Kasumi-1 (cell line): ENCODE measurements at places on chromosomes 5 and 9.

- no peak for DNase-seq
Measured at GRCh38 chr9:135076143-135076875, 11.2 kb upstream of the OLFM1 start.

GRCh38 chr9:8332331-8332650, 532.7 kb upstream of the DMAC1 start:
- DNase-seq, result no peak

DNA sequence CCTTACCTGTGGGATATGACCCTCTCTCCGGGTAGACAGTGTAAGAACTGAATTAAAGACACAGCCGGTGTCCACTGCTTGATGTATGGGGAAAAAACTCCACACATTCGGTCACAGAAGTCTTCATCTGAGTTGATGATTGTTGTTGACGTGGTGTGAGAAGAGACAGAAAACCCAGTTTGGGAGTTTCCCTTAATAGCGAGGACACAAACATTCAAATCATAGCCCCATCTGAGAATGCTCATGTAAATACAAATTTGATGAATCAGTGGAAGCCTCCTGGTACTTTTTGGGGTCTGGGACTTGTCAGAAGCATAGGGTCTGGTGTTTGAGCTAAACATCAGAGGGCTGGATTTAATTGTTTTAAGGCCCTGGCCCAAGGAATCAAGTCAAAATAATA, 11.0 kb downstream of the HAVCR1 start:
- no peak for DNase-seq

DNA sequence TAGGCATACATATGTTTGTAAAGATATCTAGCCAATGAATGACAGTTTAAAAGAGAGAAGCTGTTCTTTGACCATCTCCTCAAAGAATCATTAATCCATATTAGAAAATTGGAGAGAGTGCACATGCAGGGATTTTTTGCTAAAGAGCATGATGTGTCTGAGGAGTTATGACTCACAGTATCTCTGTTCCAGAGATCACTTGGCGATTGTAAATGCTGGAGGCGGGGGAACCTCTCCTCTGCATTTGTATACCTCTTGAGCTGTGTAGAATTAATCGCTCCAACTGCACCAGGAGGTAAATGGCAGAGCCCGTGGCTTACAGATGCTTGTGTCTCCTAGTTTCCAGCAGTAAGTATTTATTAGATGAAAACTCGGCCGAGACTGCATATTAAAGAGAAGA, 3.6 kb upstream of the SPATA31D1 start:
- DNase-seq, result no peak

DNA sequence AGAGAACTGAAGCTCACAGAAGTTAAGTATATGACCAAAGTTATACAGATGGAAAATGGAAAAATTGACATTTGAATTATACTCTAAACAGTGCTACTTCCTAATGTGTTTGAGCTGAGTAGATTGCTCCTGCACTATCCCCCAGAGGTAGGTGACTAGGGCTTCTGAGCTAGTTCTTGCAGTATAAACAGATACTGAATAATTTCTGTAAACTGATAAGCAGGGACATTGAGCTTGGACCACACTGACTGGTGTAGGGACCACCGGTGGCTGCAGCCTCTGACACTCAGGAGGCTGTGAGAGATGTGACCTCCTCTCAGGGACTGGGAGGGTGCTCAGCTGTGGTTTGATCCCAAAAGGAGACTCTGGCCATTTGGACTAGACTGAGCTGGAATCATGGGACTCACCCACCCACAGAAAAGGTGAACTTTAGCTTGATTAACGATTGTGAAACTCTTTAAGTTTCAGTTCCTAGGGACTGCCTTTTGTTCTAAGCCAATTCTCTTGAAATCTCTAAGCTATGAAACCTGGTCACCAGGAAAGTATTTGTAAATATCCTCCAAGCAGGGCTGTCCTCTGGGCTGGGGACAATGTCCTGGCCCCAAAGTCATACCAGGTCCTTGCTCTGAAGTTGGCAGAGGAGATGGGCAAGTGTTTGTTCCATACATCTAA, 291.5 kb downstream of the SEC61B start:
- DNase-seq, result no peak

DNA sequence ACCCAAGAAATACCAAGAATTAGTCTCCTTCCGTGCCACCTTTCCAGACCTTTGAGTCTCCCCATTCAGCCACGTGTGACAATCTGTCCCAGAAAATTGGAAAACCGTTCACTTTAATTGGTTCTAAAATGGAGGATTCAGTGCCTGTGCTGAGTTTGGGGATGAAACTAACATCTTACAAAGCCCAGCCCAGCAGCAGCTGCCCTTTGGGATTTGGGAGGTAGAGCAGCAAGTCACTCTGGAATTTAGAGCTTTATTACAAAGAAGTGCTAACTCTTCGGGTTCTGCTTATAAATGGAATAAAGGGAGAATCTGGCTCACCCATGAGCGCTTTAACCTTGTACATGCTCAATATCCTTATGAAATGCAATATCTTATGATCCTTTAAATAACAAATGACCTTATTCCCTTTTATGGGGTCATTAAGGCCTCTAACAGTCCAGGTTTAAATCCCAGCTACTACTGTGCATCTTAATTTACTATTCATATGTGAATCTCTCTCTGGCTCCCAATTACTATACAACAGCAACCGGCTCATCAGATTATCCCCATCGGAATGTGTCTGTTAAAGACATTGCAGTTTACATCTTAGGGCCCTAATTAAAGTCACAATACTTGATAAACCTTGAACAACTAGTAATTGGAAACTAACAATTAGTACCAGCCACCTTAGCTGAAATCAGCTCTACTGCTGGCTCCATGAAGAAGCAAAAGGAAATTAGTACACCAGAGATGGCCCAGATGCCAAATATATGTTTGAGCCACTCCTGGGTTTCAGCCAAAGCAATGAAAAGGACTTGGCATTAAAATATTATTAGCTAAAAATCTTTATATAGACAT, 271.8 kb upstream of the SMARCA2 start:
- no peak for DNase-seq

- DNase-seq, result no peak
Measured at GRCh38 chr5:68406767-68407241, 191.2 kb downstream of the PIK3R1 start.

DNA sequence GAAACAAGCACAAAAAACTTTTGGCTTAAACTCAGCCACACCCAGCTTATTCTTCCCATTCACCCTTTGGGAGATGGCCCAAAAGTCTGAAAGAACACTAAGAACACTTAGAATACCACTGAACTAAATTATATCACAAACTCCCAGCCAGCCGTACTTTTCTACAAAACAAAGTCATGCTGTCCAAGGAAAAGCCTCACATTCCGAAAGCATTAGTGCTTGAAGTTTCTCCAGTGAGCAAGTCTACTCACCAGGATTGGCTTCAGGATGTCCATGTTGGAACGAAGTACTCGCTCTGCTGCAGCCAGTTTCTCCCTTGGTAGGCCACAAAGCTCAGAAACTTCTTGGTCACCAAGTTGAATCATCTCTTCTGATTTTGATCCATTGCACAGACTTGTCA, 69.7 kb downstream of the ABCA1 start:
- DNase-seq, result no peak

DNA sequence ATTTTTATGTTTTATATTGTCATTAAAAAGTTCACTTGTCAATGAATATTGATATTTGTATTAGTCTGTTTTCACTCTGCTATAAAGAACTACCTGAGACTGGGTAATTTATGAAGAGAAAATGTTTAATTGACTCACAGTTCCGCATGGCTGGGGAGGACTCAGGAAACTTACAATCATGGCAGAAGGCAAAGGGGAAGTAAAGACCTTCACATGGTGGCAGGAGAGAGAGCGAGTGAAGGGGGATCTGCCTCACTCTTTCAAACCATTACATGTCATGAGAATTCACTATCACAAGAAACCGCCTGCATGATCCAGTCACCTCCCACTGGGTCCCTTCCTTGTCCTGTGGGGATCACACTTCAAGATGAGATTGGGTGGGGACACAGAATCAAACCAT, 27.4 kb downstream of the SRD5A1 start:
- DNase-seq, result no peak

GRCh38 chr5:109230369-109230768, 179.4 kb downstream of the PJA2 start:
- DNase-seq, result no peak

GRCh38 chr9:36928210-36928609, 105.9 kb downstream of the PAX5 start:
- no peak for DNase-seq
